RKO (cell line): ENCODE measurements at places on chromosomes 5 and 9.

GRCh38 chr5:151685749-151686673, 704 bp downstream of the SPARC start:
- no peak for DNase-seq

- no peak for DNase-seq
Measured at GRCh38 chr5:38581597-38581996, 25.2 kb upstream of the LIFR start.

GRCh38 chr9:35908504-35909125, 675 bp upstream of the SPAAR start:
- no peak for DNase-seq

- DNase-seq, result no peak
Measured at GRCh38 chr5:144125163-144125726, 45.2 kb downstream of the YIPF5 start.

GRCh38 chr5:27315363-27316270, 277.2 kb upstream of the CDH9 start:
- peak; percentile 45 for DNase-seq

GRCh38 chr9:121770415-121771273, 119.2 kb downstream of the DAB2IP start:
- DNase-seq, result no peak

- no peak for DNase-seq
Measured at GRCh38 chr5:114055318-114056184, 306.3 kb upstream of the KCNN2 start.

DNA sequence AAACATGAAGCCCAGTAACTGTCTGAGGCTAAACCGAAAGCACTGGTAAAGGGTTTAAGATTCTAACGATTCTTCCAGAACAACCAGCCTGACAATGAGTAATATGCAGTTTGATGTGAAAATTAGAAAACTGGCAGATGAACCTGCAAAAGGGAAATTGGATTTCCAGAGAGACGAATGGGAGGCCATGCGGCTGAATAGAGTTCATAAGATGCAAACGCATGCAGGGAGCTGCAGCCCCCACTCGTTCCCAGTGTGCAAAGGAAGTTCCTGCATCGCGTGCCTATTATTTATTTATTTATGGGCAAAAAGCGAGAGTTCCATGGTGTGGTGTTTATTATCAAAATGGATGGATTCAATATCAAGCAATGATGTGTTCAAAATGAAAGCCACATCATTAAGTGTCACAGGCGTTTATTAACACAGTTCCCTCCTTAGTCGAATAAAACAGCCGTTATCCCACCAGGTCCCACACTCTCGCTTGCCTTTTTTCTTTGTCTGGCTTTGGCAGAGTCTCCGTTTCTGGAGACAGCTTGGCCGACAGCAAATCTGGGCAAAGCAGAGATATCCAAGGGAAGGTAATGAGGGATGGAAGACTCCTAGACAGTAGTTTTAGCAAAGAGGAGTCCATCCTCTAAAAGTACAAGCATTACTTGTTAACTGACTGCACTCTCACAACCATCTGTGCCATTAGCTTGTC, 451.4 kb downstream of the KDM4C start:
- no peak for DNase-seq

GRCh38 chr5:151085517-151086041, 4.7 kb upstream of the TNIP1 start:
- no peak for DNase-seq

DNA sequence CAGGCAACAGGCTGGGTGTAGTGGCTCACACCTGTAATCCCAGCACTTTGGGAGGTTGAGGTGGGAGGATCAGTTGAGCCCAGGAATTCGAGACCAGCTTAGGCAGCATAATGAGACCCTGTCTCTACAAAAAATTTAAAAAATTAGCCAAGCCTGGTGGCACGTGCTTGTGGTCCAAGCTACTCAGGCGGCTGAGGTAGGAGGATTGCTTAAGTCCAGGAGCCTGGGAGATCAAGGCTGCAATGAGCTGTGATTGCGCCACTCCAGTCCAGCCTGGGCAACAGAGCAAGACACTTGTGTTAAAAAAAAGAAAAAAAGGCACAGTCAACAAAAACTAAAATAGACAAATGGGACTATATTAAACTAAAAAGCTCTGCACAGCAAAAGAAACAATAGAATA, 29.3 kb downstream of the ATP6V0E1 start:
- no peak for DNase-seq

DNA sequence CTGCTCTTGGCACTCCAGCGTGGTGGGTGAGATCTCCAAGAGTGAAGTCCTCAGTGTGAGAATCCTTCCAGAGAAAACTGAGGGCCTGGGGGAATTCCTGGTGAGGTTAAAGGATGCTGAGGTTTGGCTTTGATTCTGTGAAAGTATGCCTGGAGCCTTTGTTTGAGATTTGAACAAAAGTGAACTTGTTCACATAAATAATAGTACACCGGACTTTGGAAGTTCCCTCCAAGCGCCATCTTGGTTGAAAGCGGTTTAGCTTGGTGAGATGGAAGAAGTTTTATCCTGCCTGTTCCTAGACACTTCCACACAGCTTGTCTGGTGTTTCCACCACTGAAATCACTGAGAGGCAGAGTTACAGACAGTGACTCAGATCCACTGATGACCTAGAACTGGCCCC, 286.4 kb downstream of the NTRK2 start:
- no peak for DNase-seq

GRCh38 chr9:16901590-16901989, 31.1 kb upstream of the BNC2 start:
- DNase-seq, result peak; percentile 47

DNA sequence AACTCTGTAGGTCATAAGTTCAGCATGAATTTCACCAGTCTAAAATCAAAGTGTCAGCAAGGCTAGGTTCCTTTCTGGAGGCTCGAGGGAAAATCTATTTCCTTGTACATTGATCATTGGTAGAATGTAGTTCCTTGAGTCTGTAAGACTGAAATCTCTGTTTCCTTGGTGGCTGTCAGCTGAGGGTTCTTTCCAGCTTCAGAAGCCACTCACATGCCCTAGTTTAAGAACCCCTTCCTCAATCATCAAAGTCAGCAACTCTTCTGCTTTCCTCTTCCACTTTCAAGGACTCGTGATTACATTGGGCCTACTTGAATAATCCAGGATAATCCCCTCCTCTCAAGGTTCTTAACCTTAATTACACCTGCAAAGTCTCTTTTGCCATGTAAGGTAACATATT, 4.9 kb upstream of the SCAMP1 start:
- DNase-seq, result no peak

GRCh38 chr5:123450114-123450513, 26.9 kb upstream of the CEP120 start:
- DNase-seq, result no peak

DNA sequence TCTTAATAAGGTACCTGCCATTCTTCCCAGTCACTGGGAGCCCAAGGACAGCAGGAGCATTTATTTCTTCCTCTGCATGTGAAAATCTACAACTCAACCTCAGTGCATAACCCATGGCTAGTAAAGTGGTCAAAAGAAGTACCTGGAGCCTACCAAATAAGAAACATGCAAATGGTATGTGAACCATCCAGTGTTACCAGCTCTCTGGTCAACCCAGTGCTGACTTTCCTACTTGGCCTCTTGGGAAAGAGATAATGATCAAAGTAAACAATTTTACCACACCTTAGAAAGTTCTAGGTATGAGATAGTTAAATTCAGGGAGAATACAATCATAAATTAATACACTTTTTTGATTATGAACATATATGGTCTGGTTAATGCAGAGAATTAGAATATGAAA, 325.6 kb downstream of the ENC1 start:
- DNase-seq, result no peak

- DNase-seq, result peak; percentile 17
Measured at GRCh38 chr5:174409070-174409469, 315.3 kb upstream of the MSX2 start.

DNA sequence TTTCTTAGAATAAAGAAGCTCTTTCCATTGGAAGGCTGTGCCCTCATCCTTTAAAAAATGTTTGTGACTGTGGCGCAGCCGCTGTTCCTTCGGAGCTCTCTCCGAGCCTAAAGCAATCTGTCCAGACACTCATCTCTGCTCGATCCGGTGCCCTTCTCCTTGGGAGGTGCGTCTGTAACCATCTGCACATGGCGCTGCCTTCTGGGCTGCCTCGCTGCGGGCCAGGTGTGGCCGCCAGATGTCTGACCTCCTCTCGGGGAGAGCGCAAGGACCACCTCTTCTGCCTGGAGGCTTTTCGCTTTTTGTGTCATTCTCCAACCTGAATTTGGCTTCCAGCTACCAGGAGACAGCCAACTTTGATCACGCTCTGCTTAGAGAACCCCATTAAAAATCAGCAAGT, 153.4 kb upstream of the PTCH1 start:
- DNase-seq, result no peak

- no peak for DNase-seq
Measured at GRCh38 chr5:1005249-1005851, 3.3 kb upstream of the NKD2 start.

- no peak for DNase-seq
Measured at GRCh38 chr5:116923344-116923743, 348.7 kb upstream of the SEMA6A start.

DNA sequence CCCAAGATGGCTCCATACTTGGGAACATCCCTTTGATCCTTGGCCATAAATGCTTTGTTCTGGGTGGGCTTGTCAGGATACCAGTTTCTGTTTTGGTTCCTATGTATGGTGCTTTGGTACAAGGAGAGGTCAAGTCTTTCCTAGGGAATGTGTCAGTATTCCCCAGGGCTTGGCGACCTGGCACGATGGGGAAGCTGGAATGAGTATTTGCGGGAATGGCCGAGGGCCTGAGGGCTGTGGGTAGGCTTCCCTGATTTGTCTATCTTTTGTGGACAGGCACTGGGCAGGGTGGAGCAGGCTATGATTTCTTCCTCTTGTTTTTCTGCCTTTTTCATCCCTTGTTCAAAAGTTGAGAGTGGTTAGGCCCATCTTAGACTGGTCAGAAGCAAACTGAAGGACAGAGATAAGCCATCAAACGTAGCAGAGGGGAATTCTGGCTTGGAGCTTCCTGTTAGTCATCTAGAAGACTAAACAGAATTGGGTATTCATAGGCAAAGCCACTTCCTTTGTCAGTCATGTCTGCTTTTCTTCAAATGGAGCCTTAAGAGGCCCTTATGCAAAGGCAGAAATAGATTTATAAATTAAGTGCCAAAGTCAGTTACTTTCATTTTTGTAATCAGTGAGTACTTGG, 13.7 kb downstream of the DOCK2 start:
- DNase-seq, result peak; percentile 2

GRCh38 chr5:1975406-1975715, 92.6 kb upstream of the IRX4 start:
- DNase-seq, result no peak

DNA sequence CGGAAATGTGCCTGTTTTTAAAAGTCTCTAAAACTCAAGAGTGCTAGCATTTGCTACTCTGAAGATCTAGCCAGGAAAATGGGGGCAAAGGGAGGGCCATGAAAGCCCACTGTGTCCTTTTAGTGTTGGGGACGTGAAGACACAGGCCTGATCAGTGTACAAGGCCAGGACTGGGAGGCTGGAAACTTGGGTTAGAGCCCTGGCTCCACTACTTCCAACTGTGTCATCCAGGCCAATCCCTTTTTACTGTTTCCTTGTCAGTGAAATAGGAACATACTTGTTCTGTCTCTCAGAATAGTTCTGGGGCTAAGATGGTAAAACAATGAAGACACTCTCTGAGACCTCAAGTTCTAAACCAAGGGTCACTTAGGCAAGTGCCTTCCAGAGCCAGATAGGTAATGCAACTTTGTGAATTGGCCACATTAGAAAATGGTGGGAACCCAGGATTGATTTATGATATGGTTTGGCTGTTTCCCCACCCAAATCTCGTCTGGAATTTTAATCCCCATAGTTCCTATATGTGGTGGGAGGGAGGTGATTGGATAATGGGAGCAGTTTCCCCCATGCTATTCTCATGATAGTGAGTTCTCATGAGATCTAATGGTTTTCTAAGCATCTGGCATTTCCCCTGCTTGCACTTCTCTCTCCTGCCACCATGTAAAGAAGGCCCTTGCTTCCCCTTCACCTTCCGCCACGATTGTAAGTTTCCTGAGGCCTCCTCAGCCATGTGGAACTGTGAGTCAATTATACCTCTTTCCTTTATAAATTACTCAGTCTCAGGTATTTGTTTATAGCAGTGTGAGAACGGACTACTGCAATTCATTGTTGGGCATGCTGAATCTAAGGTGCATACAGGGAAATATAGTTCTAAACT, 30.4 kb upstream of the B4GALT1 start:
- no peak for DNase-seq

- no peak for DNase-seq
Measured at GRCh38 chr9:69468380-69468779, 143.4 kb downstream of the ENTREP1 start.

GRCh38 chr5:74673011-74673790, 11.8 kb upstream of the HEXB start:
- DNase-seq, result peak; percentile 66

DNA sequence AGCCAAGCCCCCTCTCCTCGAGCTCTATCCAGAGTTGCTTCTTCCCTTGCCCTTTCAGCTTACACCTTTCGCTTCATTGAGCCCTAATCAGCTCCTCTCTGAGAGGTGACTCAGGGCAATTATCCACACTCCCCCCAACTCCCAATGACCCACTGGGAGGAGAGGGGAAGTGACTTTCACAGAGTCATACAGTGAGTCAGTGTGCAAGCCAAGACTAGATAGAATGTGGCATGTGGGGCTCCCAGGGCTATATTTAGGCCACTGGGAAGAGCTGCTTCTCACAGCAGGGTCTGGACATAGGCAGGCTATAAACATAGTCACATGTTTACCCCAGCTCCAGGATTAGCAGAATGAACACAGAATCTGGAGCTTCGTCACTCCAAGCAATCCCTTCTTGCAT, 57.4 kb downstream of the NRG2 start:
- peak; percentile 94 for DNase-seq

GRCh38 chr5:133756756-133757155, 144.4 kb upstream of the FSTL4 start:
- no peak for DNase-seq

DNA sequence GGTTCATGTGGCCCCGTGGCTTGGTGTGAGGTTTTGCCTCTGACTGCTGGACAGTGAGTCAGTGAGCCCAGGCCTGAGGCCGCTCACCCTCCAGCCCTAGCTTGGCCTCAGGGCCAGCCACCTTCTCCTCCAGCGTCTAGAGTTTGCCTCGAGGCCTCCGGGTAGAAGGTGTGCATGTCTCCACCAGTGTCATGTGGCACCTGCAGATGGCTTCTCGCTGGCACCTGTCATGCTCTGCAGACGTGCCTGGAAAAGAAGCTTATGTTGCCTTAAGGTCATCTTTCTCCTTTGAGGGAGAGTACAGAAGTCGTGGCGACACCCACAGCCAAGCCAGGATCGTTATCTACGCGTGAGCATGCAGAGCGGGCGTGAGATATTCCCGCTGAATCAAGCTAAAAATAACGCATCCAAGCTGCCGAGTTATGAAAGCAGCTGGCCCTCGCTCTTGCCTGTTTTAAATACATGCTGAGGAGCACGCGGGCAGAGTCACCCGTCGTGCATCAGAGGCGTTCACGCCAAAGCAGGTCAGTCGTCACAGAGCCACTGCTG, 79.7 kb upstream of the FCN2 start:
- no peak for DNase-seq

GRCh38 chr9:114220061-114220541, 64.8 kb downstream of the COL27A1 start:
- DNase-seq, result no peak

- DNase-seq, result no peak
Measured at GRCh38 chr9:113151696-113152630, 1.2 kb downstream of the SLC31A2 start.

GRCh38 chr5:23071682-23072081, 218.5 kb upstream of the CDH12 start:
- DNase-seq, result no peak
